ENCODE measurements at places on chromosomes 2 and 18. TPM values are rescaled to one million over a fixed set of nuclear protein-coding genes. Genes with fewer than 3 reads are reported as not detected.

MARCHF4 gene
- total RNA-seq: 5.0 TPM

REG3A gene
- not detected for total RNA-seq

NAT8 gene
- not detected for total RNA-seq

HRH4 gene
- total RNA-seq: not detected

CRYGD gene
- not detected for total RNA-seq

PROC gene
- total RNA-seq: 0.64 TPM

PTPRN gene
- total RNA-seq: 1.1 TPM

SERPINB3 gene
- not detected for total RNA-seq

RNU2-63P gene
- total RNA-seq: not detected

ABCG8 gene
- total RNA-seq: not detected

CYP26B1 gene
- 6.8 TPM for total RNA-seq

CYP27C1 gene
- total RNA-seq: 0.96 TPM

TMEM200C gene
- total RNA-seq: 0.54 TPM

RGPD4 gene
- not detected for total RNA-seq

ZCCHC2 gene
- 9.6 TPM for total RNA-seq

IAH1 gene
- 62.4 TPM for total RNA-seq

AKAIN1 gene
- not detected for total RNA-seq

CYTIP gene
- 2.8 TPM for total RNA-seq

CTNNA2 gene
- total RNA-seq: not detected

DTNA gene
- total RNA-seq: 5.2 TPM

ACMSD gene
- total RNA-seq: not detected

ALLC gene
- total RNA-seq: not detected

NEU4 gene
- not detected for total RNA-seq
